Activated T-helper 2 cell treated with anti-CD3 and anti-CD28 coated beads, Interferon-gamma antibody, Interleukin-2, Interleukin-4, amounts not matched to agents 10 μg/mL and 5 μg/mL and 100 μg/mL, durations not matched to agents 14 hours and 24 hours and 36 hours (primary cell): ENCODE measurements at places on chromosomes 11 and 22. TPM values are rescaled to one million over a fixed set of nuclear protein-coding genes. Genes with fewer than 3 reads are reported as not detected.

DNA sequence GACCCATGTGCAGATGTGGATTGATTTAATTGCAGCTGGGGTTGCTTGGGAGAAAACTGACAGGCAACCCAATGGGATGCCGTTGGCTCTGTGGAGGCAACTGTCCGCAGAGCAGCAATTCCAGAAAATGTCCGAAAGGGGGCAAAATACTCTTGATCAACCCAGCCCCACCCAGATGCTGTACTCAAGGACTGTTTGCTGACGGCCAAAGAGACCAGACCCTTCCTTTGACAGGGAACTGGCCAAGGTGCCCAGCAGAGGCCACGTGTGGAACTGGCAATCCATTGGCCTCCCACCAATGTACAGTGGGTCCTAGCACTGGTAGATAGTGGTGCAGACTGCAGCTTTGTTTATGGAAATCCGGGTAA lies 29.7 kb upstream of the KCNA4 start:
- no peak for DNase-seq

- no peak for DNase-seq
Measured at GRCh38 chr11:122267602-122268001, 151.6 kb upstream of the BLID start.

MMP10 gene
- total RNA-seq, result not detected in 2 replicates

- no peak for DNase-seq
Measured at GRCh38 chr22:44266796-44267760, 45.7 kb downstream of the SHISAL1 start.

OR52A1 gene
- total RNA-seq, result not detected in 2 replicates

DNA sequence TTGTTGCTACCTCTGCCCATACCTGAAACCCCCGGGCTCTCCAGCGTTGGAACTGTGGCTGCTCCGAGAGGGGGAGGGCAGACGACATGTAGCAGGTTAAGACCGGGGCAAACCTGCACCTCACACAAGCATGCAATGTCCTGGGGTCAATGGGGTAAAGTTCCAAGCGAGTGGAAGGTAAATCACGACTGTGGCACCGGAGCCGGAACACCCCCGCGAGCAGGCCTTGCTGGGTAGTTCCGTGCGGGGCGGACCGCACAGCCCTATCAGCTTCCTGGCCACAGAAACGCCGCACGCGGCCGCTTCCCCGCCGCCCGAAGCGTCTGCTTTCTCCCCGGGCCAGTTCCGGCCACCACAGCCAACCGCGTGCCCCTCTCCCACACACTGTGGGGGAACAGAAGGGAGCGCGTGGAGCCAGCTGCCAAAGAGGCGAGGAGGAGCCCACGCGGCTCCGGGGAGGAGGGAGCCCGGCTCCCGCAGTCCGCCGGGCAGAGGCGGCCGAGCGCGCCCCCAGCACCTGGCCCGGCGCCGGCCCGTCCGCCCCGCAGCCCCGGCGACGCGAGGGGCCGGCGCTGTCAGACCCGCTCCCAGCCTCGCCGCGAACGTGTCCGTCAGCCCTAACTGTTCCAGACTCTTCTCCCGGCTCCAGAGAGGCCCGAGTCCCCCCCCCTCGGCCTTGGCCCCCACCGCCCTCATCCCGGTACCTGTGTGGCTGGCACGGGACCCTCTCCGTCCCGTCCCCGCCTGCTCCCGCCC lies 1.6 kb downstream of the SPTBN2 start:
- DNase-seq, result no peak

- peak; percentile 97 for DNase-seq
Measured at GRCh38 chr11:65546217-65546958, 11.8 kb downstream of the LTBP3 start.

DNA sequence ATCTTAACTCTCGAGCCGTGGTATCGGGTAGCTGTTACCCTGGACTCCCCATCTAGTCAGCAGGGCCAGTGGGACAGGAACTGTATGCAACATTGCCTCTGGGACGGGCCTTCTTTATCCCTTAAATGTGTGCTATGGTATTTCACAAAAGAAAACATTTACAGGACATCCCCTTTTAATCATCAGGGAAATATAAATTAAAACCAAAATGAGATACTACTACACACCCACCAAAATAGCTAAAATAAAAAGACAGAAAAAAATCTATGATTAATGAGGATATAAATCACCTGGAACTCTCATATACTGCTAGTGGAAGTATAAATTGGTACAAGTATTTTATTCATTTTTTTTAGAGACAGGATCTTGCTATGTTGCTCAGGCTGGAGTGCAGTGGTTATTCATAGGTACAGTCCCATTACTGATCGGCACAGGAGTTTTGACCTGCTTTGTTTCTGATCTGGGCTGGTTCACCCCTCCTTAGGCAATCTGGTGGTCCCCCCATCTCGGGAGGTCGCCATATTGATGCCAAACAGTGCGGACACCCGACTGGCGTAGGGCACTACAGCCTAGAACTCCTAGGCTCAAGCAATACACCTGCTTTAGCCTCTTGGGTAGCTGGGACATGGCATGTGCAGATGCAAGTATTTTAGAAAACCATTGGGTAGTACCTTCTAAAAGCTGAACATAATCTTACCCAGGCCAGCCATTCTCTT lies 9.3 kb downstream of the RSPH14 start:
- DNase-seq, result no peak

DNA sequence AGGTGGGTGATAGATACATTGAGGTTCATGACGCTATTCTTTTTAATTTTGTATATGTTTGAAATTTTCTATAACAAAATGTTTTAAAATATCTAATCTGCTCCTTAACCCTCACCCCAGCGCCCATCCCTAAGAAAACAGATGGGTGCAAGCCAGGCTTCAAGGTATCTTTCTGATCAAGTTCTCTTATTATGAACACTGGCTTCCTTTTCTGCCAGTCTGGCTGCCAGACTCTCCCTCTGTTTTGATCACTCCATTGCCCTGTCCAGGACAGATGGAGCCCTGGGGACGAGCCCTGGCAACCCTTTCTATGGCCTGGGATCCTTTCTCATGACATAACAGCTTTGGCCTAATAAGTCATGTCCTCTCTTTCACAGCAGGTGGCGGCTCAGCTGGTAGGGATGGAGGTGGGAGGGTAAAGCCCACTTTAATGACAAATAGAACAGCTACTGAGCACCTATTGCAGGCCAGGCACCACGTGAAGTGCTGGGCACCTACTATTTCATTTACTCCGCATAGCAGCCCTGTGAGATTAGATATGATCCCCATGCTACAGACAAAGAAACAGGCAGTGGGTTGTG lies 38.4 kb downstream of the DRD2 start:
- no peak for DNase-seq

DEUP1 gene
- not detected in 2 replicates for total RNA-seq

OR4D10 gene
- not detected in 2 replicates for total RNA-seq

DNA sequence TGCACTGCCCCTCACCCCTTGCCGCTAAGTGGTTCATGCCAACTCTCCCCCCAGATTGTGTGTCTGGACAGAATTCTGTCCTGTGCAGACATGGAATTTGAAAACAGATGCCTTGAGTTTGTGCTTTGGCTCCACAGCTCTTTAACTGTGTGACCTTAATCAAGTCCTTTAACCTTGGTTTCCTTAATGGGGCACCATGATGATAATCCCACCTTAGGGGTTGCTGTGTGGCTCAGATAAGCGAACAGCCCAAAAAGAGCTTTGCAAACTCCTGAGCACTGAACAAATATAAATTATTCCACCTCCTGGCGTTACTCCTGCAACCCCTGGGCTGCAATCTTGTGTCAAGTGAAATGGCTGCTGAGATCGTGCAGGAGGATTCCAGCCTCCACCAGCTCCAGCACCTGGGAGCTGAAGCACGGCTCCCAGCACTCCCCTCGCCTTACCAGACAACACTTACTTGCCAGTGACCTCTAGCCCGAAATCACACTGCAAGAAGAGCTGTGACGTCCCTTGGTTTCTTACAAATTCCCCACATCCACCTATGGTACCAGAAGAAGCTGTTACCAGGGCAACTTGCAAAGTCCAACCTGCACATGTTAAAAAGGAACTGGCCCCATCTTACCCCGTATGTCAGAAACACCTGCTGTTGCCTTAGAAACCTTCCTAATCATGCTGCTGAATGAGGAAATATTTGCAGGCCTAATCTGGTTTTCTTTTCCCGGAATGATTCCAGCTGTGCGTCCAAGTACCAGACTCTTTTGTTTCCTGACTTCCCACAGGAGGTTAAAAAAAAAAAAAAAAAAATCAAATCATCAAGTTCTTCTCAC lies 13.2 kb downstream of the VPS37C start:
- DNase-seq, result no peak

DNA sequence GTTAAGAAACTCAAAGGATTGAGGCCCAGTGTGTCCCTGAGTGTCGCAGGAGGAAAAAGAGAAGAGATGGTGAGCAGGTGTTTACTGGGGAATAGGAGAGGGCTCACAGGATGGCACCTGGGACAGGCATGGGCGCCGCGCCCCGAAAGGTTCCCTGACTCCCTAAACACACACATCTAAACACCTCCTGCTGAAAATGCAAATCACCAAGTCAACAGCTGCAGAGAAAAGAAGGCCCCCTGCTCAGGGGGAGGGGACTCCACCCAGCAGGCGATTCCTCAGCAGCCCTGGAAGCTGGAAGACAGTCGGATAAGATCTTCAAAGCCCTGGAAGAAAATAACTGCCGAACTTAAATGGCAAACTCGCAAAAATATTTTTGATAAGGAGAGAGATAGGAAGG lies 377.2 kb downstream of the BRD1 start:
- DNase-seq, result no peak

GRCh38 chr11:121755906-121756305 lies 303.1 kb upstream of the SORL1-AS1 start:
- no peak for DNase-seq

GRCh38 chr11:69920345-69921127 lies 101.3 kb upstream of the FGF3 start:
- no peak for DNase-seq

DNA sequence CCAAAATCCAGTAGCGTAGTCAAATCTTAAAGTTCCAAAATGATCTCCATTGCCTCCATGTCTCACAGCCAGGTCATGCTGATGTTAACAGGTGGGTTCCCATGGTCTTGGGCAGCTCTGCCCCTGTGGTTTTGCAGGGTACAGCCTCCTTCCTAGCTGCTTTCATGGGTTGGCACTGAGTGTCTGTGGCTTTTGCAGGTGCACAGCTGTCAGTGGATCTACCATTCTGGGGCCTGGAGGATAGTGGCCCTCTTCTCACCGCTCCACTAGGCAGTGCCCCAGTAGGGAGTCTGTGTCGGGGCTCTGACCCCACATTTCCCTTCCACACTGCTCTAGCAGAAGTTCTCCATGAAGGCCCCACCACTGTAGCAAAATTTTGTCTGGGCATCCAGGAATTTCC lies 132.8 kb downstream of the KCNC1 start:
- DNase-seq, result no peak

DNA sequence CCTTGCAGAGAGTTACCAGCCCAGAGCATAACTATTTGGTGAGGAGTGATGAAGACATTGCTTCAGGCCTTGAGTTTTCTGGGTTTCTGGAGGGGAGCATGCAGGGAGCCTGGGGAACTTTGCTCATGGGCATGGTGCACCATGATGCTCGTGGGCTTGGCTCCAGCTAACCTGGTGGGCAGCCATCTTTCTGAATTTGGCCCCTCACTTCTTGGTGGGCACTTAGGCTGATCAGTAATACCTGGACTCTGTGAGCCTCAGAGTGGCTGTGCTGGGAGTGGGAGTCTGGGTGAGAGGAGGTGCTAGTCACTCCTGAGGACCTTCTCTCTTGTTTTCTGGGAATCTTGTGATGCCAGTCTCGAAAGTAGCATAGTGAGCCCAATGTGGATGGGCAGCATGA lies 30.6 kb downstream of the AMPD3 start:
- no peak for DNase-seq

GRCh38 chr11:47593492-47593933 lies 698 bp downstream of the C1QTNF4 start:
- DNase-seq, result no peak

ZNF215 gene
- 5.1 and 6.7 TPM in 2 replicates for total RNA-seq

HPX gene
- total RNA-seq, result 0.46 and 0.50 TPM in 2 replicates

RIBC2 gene
- total RNA-seq, result 9.9 and 11.0 TPM in 2 replicates

DNA sequence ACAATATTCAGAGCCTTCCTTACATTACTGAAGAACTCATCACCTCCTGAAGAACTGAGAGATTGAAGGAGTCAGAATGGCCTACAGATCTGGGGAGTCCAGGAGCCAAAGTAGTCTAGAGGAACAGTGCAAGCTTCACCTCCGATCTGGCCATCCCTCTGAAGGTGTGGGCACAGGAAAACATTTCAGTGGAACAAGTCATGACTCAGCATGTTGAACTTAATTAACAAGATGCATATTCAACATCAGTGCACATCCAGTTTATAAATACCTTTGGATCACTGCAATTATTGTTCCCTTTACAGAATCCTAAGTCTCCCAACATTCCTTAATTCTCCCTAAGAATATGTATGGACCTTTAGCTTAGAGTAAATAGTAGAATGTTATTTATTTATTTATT lies 25.5 kb downstream of the PAAF1 start:
- DNase-seq, result no peak

- no peak for DNase-seq
Measured at GRCh38 chr11:8863838-8864237, 47.2 kb upstream of the AKIP1 start.

GRCh38 chr11:123580137-123580536 lies 74.3 kb downstream of the SCN3B start:
- no peak for DNase-seq

DNA sequence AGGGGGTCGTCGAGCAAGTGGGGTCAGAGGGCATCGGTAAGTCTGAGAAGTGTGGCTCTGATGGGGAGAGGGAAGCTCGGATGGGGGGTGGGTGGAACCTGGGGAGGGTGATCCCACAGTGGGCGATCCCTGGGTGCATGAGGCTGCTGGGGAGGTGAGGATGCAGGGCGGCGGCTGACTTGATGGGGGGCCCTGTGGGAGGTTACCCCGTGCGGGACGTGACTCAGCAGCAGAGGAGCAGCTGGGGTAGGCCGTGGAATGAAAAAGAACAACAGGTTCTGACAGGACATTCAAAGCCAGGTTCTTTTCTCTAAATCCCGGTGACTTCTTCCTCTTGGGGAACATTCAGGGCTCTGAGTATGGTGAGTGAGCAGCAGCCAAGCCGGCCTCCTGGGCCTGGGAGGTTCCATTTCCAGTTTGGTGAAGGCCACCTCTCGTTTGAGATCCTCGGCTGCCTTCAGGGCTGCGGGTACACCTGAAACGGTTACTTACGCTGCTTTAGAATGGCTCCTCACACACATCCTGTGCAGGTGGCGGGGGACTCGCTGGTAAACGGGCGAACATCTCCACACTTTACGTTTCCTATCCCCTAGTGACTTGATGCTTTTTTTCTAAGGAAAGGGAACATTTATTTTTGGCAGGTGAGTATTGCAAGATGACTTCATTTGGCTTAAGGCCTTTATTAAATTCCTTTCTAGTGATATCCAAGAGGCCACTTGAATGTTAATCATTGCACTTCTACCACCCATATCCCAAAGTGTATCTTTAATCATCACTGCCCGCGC lies 278.2 kb downstream of the TBC1D22A start:
- no peak for DNase-seq

GRCh38 chr11:1549338-1550330 lies 22.4 kb downstream of the DUSP8 start:
- DNase-seq, result no peak

DNA sequence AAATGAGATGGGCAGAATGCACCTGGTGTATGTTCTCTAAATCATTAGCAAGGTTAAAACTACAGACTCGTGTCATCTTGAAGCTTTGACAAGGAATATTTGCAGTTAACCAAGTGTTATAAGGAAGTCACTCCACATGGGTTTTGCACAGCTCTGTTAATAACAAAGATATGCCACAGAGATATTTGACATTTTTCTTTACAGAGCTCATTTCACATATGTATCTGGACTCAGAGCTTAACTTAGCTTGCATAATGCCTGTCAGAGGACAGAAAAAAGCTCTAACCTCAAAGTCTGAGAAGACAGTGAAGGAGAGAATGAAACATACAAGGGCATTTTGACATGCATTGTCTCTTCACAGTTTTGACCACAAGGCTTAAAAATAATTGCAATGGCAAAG lies 105.5 kb downstream of the C11orf87 start:
- DNase-seq, result no peak
